Osteocyte (in vitro differentiated cells): ENCODE measurements at places on chromosomes 3 and 15. TPM values are rescaled to one million over a fixed set of nuclear protein-coding genes. Genes with fewer than 3 reads are reported as not detected.

- no peak for DNase-seq
These were observed 79.5 kb upstream of the KCNMB2 start for GRCh38 chr3:178456621-178457285.

The THAP10 gene
- 1.5 and 1.7 TPM in 2 replicates for total RNA-seq

The AMOTL2 gene
- total RNA-seq, result 195 and 199 TPM in 2 replicates

GRCh38 chr3:47705391-47705790 is 76.3 kb downstream of the SMARCC1 start:
- DNase-seq, result no peak

The GHSR gene
- not detected in 2 replicates for total RNA-seq

- DNase-seq, result no peak
These were observed 3.2 kb upstream of the ANKRD63 start for GRCh38 chr15:40286061-40286532.

DNA sequence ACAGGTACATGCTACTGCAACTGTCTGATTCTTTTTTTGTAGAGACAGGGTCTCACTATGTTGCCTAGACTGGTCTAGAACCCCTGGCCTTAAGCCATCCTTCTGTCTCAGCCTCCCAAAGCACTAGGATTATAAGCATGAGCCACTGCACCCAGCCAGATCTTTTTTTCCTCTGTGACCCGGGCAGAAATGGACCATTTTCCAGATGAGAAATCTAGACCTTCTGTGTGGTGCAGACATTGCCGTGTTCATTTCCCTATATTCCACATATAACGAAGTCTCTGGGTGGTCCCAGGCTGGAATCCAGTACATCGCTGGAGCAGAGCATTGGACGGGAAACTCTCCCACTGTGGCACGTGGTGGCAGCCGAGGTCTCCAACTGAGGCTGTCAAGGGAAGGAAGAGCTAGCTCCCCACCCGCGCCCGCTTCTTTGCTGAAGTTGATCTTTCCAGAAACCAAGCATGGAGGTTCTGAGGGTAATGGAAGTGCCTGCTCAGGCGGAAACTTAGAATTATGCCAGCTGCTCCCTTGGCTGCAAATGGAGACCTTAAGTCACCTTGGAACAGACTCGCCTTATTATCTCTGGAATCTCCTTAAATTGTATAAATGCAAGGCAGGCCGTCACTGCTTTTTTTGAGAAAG is 23.1 kb upstream of the TXNRD3 start:
- no peak for DNase-seq

DNA sequence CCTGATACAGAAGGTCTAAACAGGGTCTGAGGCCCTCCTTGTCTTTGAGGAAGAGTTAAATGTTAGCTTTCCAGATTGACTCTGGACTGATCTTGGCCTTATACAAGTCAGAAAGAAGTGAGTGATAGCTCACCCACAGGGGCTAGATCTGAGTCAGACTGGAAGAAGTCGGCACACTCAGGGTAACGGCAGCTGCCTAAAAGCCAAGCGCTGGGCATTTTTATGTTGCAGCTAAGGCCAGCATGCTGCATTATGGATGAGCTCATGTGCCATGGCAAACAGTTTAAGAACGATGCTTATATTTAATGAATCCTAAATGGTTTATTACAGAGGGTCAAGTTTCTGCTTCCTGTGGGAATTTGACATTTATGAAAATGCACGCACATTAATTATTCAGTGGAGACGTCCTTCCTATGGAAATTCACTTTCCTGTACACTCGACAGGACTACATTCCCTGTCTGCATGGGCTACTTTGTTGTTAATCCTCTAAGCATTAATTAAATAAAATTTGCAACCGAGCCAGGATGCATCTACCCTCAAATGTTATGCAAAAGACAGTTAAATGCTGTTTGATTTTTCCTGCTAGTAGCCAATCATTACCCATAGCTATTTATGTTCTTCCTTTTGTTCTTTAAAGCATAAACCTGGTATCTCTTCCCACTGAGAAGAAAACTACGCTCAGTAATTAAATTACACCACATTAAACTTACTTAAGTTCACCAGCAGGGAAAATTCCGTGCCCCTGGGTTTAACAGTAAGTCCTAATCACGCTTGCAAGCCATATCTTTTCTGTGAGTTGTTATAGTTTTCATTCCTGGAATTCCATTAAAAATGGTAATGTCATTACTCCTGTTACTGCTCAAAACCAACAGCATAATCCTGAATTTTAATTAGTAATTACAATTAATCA is 762.7 kb upstream of the CFAP20DC start:
- no peak for DNase-seq

- DNase-seq, result no peak
These were observed 15.7 kb downstream of the AQR start for GRCh38 chr15:34953851-34954250.

DNA sequence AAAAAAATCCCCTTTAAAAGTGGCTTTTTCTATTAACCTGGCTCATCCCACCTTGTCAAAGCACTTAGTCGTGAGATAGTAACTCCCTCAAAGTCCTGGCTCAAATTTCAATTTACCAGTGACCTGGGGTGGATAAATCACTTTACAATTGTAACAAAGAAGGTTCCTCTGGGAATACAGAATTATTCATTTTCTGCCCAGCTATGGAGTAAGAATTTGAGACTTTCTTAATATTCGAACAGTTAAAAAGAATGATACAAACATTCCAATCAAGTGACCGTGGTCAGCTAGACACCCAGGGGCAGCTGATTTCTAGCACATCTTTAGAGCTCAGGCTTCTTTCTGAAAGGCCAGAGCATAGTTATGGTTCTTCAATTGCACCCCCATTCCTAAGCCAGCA is 291.0 kb upstream of the TGFBR2 start:
- DNase-seq, result no peak

DNA sequence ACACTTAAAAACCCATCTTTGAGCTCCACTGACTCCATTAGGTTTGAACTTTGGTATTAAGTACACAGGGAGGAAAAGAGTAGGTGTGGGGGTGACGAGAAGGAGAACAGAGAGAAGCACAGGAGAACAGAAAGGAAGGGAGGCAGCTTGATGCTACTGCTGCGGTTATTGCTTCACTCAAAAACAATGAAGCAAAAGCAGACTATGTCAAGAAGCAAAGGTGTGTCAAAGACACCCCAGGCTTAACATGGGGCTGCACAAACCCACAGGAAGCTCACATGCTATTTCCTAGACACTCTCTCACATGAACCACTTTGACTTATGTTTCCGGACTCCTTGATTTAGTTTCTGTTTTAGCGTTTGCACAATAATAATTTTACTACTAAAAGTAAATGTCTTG is 961.0 kb upstream of the CFAP20DC start:
- DNase-seq, result no peak

DNA sequence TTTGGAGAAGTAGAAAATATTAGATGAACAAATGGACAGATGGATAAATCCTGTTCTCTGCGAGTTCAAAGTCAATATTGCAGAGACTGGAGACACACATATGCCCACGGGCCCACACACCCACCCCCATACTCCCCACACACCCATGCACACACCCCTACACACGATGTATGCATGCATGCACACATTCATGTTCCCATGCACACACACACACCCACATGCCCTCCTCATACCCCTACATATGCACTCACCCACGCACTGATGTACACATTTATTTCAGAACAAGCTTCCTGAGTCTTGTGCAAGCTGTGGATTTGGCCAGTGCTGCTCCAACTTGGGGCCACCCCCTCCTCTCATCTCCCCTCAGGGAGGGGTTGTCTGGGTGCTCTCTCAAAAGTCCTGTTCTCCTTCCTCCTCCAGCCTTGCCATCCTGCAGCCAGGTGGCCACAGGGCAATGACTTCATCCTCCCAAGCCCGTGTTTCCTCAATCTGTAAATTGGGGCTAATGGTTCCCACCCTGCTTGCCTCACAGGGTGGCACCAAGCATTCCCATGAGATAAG is 16.4 kb downstream of the MAPKAPK3 start:
- DNase-seq, result no peak

DNA sequence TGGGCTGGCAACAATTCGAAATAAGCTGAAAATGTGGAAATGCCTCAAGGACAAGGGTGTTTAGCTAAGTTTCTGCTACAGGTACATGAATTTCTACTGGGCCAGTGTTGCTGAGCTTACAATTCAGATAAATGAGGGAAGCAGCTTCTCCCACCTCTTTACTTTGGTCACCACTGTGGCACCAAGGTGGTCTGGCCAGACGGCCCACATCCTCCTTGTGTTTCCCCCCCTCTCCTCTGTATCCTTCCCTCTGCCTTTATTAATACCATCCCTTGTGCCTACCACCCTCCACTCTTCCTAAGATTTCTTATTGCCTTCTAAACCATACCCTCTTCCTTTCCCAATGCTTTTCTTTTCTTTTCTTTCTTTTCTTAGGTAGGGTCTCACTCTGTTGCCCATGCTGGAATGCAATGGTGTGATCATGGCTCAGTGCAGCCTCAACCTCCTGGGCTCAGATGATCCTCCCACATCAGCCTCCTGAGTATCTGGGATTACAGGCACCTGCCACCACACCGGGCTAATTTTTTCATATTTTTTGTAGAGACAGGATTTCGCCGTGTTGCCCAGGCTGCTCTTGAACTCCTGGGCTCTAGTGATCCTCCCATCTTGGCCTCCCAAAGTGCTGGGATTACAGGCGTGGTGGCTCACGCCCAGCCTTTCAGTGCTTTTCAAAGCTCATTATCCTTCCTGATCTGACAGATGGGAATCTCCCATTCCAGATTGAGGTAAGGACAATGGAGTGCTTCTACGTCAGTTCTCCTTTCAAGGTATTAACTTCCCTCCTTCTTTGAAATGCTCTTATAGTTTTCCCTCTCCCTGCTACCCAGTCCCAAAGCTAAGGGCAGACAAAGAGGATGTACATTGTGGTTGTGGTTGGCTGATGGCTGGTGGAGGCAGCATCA is 14.8 kb downstream of the ANXA2 start:
- no peak for DNase-seq

The ARL6 gene
- 5.8 and 6.1 TPM in 2 replicates for total RNA-seq

The RETNLB gene
- not detected in 2 replicates for total RNA-seq

The C3orf49 gene
- total RNA-seq, result not detected in 2 replicates

DNA sequence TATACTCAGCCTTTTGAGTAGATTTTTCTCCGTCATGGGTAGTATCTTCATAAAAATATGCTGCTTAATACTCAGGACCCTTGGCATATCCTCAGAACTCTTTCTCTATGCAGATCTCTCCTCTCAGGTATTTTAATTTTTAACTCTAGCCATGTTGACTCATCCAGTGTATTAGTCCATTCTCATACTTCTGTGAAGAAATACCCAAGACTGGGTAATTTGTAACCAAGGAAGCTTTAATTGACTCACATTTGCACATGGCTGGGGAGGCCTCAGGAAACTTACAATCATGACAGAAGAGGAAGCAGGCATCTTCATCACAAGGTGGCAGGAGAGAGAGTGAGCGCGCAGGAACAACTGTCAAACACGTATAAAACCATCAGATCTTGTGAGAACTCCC is 129.3 kb upstream of the CD96 start:
- no peak for DNase-seq
